ENCODE measurements at places on chromosomes 6 and 20.
A peak's percentile ranks its signal among the peaks of the same experiment; 100 is the strongest.

DNA sequence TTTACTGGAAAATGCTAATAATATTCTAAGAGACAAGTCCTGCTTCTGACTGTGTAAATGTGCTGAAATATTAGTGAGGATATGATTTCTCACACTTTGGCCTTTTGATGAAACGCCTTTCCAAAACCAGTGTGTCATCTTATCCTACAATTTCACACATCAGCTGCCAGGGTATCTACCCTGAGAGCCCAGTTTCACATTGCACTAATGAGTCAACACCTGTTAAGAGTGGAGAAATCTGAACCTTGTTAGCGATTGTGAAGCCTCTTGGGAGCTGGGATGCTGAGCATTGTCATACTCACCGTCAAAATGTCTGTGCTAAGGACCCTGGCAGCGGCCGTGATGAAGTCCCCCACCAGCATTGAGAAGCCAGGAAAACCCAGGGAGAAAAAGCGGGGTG is 166.0 kb downstream of the RALGAPA2 start:
- DNase-seq = no peak

DNA sequence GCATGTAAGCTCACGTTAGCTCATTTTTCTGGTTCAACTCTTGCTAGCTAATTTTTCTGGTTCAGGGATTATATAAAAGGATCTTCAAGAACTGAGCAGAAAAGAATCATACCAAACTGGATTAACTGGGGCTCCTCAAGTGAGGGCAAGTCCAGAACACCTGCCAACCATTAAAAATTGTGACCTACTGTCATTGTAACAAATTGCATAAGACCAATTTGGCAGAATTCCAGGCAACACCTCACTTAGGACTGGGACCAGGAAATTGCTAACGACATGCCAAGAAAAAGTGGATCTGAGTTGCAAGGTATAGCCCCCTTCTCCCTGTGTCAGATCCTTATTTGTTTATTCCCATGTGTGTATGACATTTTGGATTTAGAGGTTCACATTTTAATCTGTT is 216.6 kb downstream of the HIVEP2 start:
- DNase-seq = no peak

GRCh38 chr6:107070686-107071085 is 42.7 kb downstream of the MTRES1 start:
- no peak for DNase-seq

- no peak for DNase-seq
These were observed 14.9 kb downstream of the MTFR2 start for GRCh38 chr6:136235233-136235564.

DNA sequence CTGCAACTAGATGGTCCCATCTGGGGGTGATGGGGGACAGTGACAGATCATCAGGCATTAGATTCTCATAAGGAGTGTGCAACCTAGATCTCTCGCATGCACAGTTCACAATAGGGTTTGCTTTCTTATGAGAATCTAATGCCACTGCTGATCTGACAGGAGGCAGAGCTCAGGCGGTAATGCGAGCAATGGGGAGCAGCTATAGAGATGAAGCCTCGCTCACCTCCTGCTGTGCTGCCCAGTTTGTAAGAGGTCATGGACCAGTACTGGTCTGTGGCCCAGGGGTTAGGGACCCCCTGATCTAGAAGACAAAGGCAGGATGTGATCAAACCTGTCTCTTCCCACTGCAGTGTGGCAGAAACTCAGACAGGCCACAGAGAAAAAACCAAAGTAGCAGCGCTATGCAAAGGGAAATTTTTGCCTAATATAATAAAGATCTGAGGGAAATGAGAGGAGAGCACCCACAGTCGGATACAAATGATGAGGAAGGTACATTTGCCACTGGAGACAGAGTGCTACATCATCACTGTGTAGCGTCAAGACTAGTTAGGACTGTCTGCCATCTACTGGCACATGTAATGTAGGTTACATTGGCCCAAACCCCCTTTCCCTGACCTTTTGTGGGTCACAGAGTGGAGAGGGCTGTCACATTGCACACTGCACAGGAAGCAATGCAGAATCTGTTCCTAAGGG is 4.1 kb upstream of the LY86 start:
- no peak for DNase-seq

- peak; percentile 65 for DNase-seq
These were observed at the start of gene PKIB for GRCh38 chr6:122609881-122610689. TSS of gene PKIB (plus strand) at chr6:122610405. CDS start at chr6:122717795, 107,390 bp downstream.

All from SW 1271 (cell line).